ENCODE measurements at places on chromosomes 1 and 21.

DNA sequence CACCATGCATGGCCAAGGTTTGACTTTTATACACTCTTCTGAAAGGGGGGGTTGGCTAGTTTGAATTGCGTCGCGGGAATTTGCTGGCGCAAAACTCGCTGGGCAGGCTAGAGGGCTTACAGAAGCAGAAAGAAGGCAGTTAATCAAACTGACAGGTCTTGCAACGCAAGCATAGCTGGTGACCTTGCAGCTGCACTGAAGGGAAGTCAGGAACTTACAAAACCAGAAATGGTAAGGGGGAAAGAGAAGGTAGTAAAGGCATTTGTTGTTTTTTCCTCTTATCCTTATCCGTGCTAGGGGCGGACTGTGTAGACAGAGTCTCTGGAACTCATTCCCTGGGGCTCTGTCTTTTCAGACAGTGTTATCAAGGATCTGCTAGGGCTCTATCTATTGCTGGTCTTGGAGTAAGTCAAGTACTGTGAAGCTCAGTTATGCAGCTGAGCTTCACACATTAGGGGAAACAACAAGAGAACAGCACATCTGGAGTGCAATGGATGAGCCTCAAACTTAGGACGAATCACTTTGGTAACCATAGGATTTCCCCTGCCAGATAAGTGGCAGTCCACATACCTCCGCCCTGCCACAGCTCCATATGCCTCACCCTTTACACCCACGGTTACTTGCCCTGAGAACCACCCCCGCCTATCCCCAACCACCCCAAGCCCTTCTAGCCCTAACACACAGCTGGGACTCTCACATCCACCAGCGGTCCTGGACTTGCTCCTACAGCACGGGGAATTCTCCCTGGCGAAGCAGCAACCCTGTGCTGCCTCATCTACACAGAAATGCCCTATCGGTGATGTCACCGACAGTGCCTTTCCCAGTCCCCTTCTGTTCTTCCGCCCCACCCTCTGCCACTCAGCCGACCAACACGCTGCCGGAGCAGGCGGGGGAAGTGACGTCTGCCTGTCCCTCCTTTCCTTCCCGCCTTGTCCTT lies 251.4 kb downstream of the FAM72C start:
- no peaks in the 10 kb centered on the region for H3K4me1 ChIP-seq
- H3K4me3 ChIP-seq, result no peak overlapping the region
- no peak overlapping the region for H3K27ac ChIP-seq
- DNase-seq, result no peak
- no peaks in the 10 kb centered on the region for H3K27me3 ChIP-seq

- no peak overlapping the region for H3K27ac ChIP-seq
- H3K36me3 ChIP-seq, result no peaks in the 10 kb centered on the region
- H3K4me1 ChIP-seq, result no peaks in the 10 kb centered on the region
- no peak overlapping the region for H3K4me3 ChIP-seq
- no peaks in the 10 kb centered on the region for H3K27me3 ChIP-seq
These were observed 20.6 kb upstream of the RSPO1 start for GRCh38 chr1:37655274-37655673.

DNA sequence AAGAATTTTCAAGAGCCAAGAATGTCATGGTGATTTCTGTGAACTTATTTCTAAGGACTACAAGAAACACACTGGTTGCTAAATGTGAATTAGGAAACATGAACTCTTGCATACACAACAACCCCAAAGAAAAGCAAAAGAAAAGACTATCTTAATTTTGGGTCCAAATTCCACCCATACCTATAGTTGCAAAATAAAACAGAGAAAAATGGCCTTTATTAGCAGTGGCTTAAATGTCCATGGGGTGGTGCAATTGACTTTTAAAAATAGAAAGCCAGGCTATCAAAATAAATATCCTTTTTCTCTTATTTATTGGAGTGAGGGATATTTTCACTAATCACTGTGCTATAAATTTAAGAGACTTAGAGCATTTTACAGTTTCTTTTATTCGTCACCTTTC lies 80.9 kb upstream of the DPYD start:
- no peak overlapping the region for H3K4me3 ChIP-seq
- H3K4me1 ChIP-seq, result no peaks in the 10 kb centered on the region
- H3K36me3 ChIP-seq, result no peaks in the 10 kb centered on the region

DNA sequence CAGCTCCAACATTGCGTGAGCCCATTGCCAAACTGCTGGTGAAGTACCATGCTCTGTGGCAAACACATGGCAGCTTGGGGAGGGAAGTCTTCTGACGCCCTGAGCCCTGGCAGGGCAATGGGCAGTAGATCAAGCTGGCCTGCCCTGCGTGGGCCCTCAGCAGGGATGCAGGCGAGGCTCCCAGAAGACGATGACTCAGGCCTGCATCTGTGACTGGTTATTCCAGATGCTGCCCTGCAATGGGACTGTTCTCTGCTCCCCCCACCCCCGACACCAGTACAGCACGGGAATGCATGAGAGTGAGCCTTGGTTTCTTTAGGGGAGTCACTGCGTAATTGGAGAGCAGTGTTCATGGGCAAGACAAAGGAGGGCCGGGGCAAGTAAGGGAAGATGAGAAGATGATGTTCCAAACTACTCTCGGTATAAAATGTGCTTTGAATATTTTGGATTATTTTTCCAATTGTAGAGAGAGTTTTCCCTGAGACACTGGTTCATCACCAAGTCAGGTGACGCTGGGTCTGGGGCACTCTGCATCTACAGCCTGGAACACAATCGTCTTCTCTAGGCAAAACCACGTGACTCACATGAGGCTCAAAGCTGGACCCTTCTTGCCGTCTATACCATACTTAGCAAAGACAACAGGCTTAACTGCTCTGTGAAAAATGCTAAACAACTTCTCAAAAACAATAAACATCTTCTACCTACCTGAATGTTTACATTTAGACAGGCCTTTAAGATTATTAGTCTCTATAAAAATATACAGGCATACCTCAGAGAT lies 9.0 kb upstream of the C1orf198 start:
- H3K36me3 ChIP-seq, result no peaks in the 10 kb centered on the region
- no peak for DNase-seq
- H3K27ac ChIP-seq, result no peak overlapping the region
- no peaks in the 10 kb centered on the region for H3K27me3 ChIP-seq
- no peaks in the 10 kb centered on the region for H3K4me1 ChIP-seq

GRCh38 chr1:27316860-27317259 lies 5.1 kb upstream of the TMEM222 start:
- no peak for DNase-seq
- H3K4me3 ChIP-seq, result no peak overlapping the region
- H3K4me1 ChIP-seq, result peaks cover 6% of the 10 kb centered on the region
- no peaks in the 10 kb centered on the region for H3K36me3 ChIP-seq
- no peak overlapping the region for H3K27ac ChIP-seq

DNA sequence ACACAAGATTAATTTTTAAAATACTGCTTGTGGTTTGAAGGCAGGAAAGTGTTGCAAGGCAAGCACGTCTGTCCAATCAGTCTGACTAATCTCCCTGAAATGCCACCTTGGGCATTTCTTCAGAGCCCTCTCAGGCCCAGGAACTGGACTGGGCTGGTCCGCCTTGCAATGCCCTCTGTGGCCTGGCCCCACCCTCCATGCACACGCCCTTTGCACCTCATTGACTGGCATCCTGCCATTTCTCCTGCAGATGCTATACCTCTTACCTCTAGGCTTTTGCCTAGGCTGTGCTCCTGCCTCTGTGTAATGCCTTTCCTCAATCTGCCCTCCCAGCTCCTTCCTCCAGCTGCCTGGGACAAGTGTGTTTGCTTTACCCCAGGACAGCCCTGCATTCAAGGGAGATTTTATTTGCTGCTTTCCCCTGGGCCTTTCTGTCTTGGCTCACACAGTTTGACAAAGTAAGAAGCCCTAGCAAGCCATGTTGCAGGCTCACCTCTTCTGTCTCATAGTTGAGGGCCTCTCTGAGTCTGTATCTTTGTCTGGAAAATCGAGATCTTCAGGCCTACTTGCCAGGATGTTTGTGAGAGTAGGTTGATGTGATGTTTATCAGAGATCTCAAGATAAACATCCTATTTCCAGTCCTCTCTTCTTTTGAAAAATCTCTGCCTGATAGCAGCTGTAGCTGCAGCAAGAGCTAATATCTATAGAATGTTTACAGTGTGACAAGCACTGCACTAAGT lies 149.2 kb upstream of the JUN start:
- no peak overlapping the region for H3K27ac ChIP-seq
- DNase-seq, result no peak
- H3K27me3 ChIP-seq, result no peaks in the 10 kb centered on the region
- H3K36me3 ChIP-seq, result no peaks in the 10 kb centered on the region
- no peaks in the 10 kb centered on the region for H3K4me1 ChIP-seq

DNA sequence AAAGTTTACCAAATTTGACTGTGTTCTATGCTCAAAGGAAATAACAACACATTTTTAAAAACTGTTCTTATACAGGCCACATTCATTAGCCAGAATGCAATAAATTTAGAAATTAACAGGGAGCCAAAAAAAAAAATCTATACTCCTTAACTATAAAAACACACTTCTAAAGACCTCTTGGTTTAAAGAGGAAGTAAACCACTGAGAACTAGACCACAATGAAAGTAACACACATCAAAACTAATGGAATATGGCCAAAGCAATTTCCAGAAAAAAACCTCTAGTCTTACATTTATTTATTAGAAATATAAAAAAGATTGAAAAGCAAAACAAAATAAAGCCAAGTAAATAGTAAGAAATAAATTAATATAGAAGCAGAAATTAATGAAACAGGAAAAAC lies 48.9 kb upstream of the GADD45A start:
- H3K36me3 ChIP-seq, result no peaks in the 10 kb centered on the region
- H3K4me3 ChIP-seq, result no peak overlapping the region
- H3K4me1 ChIP-seq, result peaks cover 4% of the 10 kb centered on the region
- H3K27me3 ChIP-seq, result no peaks in the 10 kb centered on the region

DNA sequence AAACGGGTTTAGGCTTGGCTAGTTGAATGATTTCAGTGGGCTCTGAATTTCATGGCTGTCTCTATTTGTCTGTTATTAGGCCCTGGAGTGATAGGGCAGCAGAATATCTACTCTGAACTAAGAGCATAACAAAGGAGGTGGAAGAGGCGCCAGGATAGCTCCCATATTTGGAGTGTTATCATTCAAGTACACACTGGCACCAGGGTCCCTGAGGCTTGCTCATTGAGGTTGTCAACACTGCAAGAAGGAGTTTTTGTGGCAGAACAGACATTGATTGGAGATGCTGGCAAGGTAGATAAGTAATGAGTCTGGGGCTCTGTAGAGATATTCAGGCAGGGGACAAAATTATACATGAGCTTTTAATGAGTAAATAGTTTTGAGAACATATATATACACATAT lies 1748.4 kb downstream of the MRPL39 start:
- H3K27me3 ChIP-seq, result no peaks in the 10 kb centered on the region
- no peak overlapping the region for H3K4me3 ChIP-seq
- peaks cover 19% of the 10 kb centered on the region for H3K4me1 ChIP-seq

GRCh38 chr1:93607814-93608186 lies 73.8 kb downstream of the BCAR3 start:
- no peaks in the 10 kb centered on the region for H3K4me1 ChIP-seq
- H3K27me3 ChIP-seq, result no peaks in the 10 kb centered on the region
- no peak for DNase-seq
- no peak overlapping the region for H3K4me3 ChIP-seq
- H3K36me3 ChIP-seq, result no peaks in the 10 kb centered on the region
- no peak overlapping the region for H3K27ac ChIP-seq

- H3K4me3 ChIP-seq, result no peak overlapping the region
- H3K36me3 ChIP-seq, result no peaks in the 10 kb centered on the region
- H3K4me1 ChIP-seq, result no peaks in the 10 kb centered on the region
- H3K27ac ChIP-seq, result no peak overlapping the region
- H3K27me3 ChIP-seq, result no peaks in the 10 kb centered on the region
- DNase-seq, result no peak
These were observed 64.3 kb downstream of the TMEM53 start for GRCh38 chr1:44609768-44610526.

- no peaks in the 10 kb centered on the region for H3K27me3 ChIP-seq
- no peak overlapping the region for H3K27ac ChIP-seq
- no peak overlapping the region for H3K4me3 ChIP-seq
- no peaks in the 10 kb centered on the region for H3K4me1 ChIP-seq
- DNase-seq, result no peak
- H3K36me3 ChIP-seq, result no peaks in the 10 kb centered on the region
These were observed 125.5 kb upstream of the PLXNA2 start for GRCh38 chr1:208369658-208370057.

DNA sequence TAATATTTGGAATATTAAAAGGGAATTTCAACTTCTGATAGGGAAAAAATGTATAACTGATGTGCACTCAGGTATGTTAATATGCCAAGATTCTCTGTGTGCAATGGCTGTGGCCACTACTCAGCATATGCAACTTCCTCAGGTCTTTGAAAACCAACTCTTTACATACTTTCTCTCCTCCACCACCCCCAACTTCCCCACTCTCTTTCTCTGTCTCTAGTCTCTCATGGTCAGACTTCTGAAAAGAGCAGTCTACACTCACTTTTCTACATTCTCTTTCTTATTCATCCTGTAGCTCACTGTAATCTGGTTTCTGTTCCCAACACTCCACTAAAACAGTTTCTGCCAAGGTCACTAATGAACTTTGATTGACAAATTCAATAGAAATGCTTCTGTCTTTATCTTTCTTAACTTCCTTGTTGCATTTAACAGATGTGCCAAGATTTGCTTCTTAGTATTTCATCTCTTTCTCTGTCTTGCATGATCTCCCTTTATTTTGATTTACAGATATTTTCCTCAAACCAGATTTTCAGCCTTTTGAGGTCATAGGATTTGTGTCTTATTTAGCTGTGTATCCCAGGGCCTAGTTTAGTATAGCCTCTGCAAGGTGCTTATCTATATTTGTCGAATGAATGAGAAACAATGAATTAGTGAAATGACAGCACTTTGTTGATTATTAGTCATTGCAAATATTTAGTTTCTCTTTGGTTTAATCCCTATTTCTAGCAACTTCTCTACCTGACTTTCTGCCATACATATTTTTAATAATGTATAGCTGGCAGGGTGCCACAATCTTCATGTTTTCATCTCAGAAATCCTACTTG lies 168.9 kb downstream of the LMO4 start:
- H3K4me1 ChIP-seq, result no peaks in the 10 kb centered on the region

GRCh38 chr1:179745743-179746142 lies 2.7 kb downstream of the FAM163A start:
- no peak overlapping the region for H3K4me3 ChIP-seq
- no peaks in the 10 kb centered on the region for H3K36me3 ChIP-seq
- no peak for DNase-seq
- H3K27me3 ChIP-seq, result peaks cover 4% of the 10 kb centered on the region

- H3K36me3 ChIP-seq, result peaks cover 16% of the 10 kb centered on the region
- peak overlapping the region; percentile 98 for H3K4me3 ChIP-seq
- H3K27ac ChIP-seq, result no peak overlapping the region
- H3K27me3 ChIP-seq, result no peaks in the 10 kb centered on the region
- peaks cover 31% of the 10 kb centered on the region for H3K4me1 ChIP-seq
These were observed 1.6 kb downstream of the GNPAT start for GRCh38 chr1:231242516-231243198.

GRCh38 chr1:182626527-182626926 lies 22.3 kb upstream of the RGS16 start:
- H3K4me1 ChIP-seq, result peaks cover 13% of the 10 kb centered on the region
- H3K27ac ChIP-seq, result no peak overlapping the region
- no peak overlapping the region for H3K4me3 ChIP-seq

- DNase-seq, result no peak
- H3K36me3 ChIP-seq, result peaks cover 15% of the 10 kb centered on the region
- no peak overlapping the region for H3K27ac ChIP-seq
- H3K4me3 ChIP-seq, result no peak overlapping the region
- H3K27me3 ChIP-seq, result no peaks in the 10 kb centered on the region
- peaks cover 2% of the 10 kb centered on the region for H3K4me1 ChIP-seq
These were observed 131.5 kb downstream of the DHRS3 start for GRCh38 chr1:12486401-12487005.
